ENCODE measurements at places on chromosomes 12 and 14.

GRCh38 chr12:54033980-54034784 lies 1.3 kb downstream of the HOXC5 start:
- DNase-seq: no peak

DNA sequence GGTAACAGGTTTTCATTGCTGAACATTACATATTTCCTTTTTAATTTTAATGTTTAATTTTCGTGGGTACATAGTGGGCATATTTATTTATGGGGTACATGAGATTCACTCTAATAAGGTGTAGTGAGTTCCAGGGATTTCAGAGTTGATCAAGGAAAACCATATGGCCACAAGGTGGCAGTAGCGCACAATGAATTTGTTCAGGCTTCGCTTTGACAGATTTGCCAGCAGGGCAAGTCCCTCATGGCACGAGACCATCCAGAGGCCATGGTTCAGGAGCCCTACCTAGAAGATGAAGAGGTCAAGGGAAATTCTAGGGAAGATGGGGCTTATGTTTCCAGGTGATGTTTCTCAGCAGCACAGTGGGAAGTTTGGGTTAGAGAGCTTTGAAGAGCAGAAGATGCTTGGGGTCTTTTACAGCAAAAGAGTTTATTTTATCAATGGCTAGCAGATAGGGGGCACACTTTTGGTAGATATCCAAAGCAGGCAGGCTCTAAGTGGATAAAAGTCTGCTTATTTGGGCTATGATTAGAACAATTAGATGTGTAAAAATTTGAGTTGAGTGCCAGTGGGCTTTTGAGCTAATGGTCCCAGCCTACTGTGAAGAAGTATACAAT lies 1004.4 kb downstream of the AACS start:
- no peak for DNase-seq

- no peak for DNase-seq
Observed at GRCh38 chr14:84401631-84402030, 1128.3 kb upstream of the FLRT2 start.

DNA sequence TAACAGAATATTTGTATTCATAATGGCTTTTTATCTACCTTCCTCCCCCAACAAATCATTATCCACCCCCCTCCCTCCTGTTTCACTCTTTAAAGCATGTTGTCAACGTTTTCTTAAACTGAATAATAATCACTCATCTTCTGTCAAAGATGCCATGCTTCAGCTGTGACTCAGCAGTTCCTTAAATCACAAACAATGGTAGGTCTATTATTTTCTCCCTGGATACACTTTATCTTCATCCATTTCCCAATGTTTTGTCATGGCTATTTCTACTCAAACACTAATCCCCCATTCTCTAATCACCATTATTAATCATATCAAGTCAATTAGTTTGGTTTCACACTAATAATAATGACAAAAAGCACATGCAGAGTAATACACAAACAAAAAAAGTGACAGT lies 6.5 kb downstream of the CLEC12B start:
- no peak for DNase-seq
